ENCODE measurements at places on chromosomes 2 and 18. TPM values are rescaled to one million over a fixed set of nuclear protein-coding genes. Genes with fewer than 3 reads are reported as not detected.

GRCh38 chr2:201960305-201960704 is 73.3 kb upstream of the FZD7 start:
- H3K36me3 ChIP-seq = no peaks in the 10 kb centered on the region
- no peak for DNase-seq
- H3K4me3 ChIP-seq = no peak overlapping the region
- no peak overlapping the region for H3K27ac ChIP-seq

DNA sequence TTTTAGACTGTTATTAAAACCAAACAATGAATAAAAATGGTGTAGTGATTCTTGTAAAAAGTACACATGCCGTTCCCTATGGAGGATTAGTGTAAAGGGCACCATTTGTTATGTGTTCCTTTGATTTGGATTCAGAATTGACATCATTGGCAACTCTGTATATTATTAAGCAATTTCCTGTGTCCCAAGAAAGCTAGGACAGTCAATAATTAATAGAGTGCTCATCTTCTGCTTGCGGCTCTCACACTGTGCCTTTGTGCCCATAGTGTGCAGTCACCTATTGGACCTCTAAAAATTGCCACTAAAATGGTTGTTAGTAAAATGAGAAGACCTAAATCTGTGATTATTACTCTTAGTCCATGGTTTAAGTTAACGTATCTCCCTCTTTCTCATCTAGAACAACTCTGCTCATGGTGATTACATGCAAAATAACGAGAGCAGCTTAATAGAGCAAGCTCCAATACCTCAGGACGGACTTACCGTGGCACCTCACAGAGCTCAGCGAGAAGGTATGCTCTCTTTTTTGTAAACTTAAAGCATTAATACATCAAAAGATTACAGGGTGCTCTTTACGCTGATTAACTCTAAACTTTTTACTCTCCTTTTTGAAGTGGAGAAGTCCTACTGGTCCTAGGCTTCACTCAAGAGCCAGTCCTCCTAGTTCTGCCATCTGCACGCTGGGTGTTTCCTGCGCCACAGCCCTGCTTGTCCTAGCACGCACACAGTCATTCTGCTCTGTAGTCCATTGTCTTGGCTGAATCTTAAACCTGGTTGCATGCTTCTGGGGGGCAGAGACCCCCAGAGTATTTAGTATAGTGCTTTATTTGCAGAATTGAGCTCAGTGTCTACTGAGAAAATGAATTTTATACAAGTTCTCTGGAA is 16.7 kb downstream of the ZCCHC2 start:
- no peaks in the 10 kb centered on the region for H3K27me3 ChIP-seq
- H3K4me1 ChIP-seq = peaks cover 55% of the 10 kb centered on the region
- no peak for DNase-seq
- no peak overlapping the region for H3K4me3 ChIP-seq
- peaks cover 44% of the 10 kb centered on the region for H3K36me3 ChIP-seq

- no peaks in the 10 kb centered on the region for H3K36me3 ChIP-seq
- no peaks in the 10 kb centered on the region for H3K27me3 ChIP-seq
- no peak for DNase-seq
- H3K4me3 ChIP-seq = no peak overlapping the region
Measured at GRCh38 chr18:60656553-60656952, 284.0 kb upstream of the MC4R start.

DNA sequence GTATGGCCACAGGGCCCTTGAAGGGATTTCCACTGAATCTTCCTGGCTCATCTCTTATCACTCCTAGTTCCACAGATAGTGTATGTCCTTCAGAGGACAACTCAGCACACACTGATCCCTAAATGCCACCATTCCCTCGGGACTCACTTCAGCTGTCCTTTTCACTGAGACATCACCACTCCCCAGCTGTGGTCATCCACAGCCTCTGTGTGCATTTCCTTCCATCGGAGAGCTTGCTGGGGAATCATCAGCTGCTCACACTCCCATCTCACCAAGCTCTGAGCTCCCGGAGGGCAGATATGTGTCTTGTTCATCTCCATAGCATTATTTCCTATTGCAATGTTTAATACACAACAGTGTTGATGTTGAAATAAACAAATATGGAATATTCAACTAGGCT is 759.5 kb downstream of the RNF144A start:
- no peaks in the 10 kb centered on the region for H3K36me3 ChIP-seq
- H3K4me1 ChIP-seq = peaks cover 2% of the 10 kb centered on the region
- no peak overlapping the region for H3K27ac ChIP-seq
- peaks cover 10% of the 10 kb centered on the region for H3K27me3 ChIP-seq
- no peak for DNase-seq
- H3K4me3 ChIP-seq = no peak overlapping the region

GRCh38 chr2:173286153-173286809 is 68.4 kb upstream of the CDCA7 start:
- H3K4me1 ChIP-seq = no peaks in the 10 kb centered on the region
- DNase-seq = no peak
- no peak overlapping the region for H3K27ac ChIP-seq
- no peaks in the 10 kb centered on the region for H3K36me3 ChIP-seq

GRCh38 chr18:73785300-73785699 is 362.3 kb downstream of the FBXO15 start:
- H3K27me3 ChIP-seq = no peaks in the 10 kb centered on the region
- no peaks in the 10 kb centered on the region for H3K4me1 ChIP-seq
- no peak for DNase-seq
- no peaks in the 10 kb centered on the region for H3K36me3 ChIP-seq
- no peak overlapping the region for H3K27ac ChIP-seq

DNA sequence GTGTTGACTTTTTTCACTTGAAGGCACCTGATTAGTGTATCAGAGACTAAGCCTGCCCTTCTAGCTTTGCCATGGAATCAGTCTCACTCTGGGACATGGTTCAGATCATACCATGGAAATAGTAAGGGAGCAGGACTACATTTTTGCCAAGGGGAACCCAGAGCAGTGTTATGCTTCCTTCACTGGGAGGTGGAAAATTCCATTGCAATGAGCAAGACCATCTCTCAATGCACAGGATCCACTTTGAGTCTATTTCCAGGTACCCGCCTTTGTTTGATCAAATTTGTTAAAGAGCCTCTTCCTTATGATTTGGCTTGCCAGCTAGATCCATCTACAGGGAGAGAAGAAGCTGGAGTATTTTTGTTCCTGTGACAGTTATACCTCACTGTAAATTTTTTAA is 395.8 kb downstream of the MTX2 start:
- H3K27ac ChIP-seq = no peak overlapping the region
- peaks cover 45% of the 10 kb centered on the region for H3K27me3 ChIP-seq
- DNase-seq = no peak
- H3K36me3 ChIP-seq = no peaks in the 10 kb centered on the region
- H3K4me3 ChIP-seq = no peak overlapping the region

GRCh38 chr2:29561181-29561580 is 360.2 kb downstream of the ALK start:
- no peaks in the 10 kb centered on the region for H3K4me1 ChIP-seq
- no peak for DNase-seq
- H3K4me3 ChIP-seq = no peak overlapping the region
- H3K27me3 ChIP-seq = peaks cover 9% of the 10 kb centered on the region
- H3K36me3 ChIP-seq = no peaks in the 10 kb centered on the region

- H3K27me3 ChIP-seq = no peaks in the 10 kb centered on the region
- DNase-seq = no peak
- H3K27ac ChIP-seq = no peak overlapping the region
Measured at GRCh38 chr2:177161741-177162460, 50.7 kb upstream of the HNRNPA3 start.

GRCh38 chr2:240291337-240292034 is 144.0 kb upstream of the GPC1 start:
- DNase-seq = no peak
- H3K4me3 ChIP-seq = no peak overlapping the region
- H3K27me3 ChIP-seq = no peaks in the 10 kb centered on the region
- no peak overlapping the region for H3K27ac ChIP-seq

DNA sequence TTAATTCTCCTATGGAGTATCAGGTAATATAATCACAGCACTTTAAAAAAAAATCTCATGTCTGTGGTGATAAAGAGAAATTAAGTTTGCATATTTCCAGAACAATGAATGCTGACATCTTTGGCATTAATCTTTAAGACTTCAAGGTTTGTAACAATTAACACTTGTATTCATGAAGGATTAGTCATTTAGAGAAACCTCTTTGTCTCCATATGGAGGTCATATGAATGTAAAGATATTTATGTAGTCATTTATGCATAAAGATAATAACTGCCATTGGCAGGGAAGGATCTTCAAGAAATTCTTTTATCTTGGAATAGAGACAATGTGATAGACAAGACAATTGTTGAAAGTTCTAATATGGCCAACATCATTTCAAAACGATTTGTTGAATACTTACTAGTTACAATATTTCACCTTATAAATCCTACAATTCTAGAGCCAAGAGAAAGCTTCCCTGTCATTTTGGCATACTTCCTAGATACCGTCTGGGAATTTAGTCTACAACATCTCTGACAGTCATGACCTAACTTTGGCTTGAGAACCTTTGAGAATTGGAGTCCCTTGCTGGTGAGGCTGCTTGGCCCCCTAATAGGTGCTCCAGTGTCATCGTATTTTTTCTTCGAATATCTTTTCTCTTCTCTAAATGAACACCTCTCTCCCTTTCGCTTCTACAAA is 33.6 kb downstream of the RASGRP3 start:
- H3K4me3 ChIP-seq = no peak overlapping the region
- no peaks in the 10 kb centered on the region for H3K27me3 ChIP-seq
- no peak overlapping the region for H3K27ac ChIP-seq
- peaks cover 7% of the 10 kb centered on the region for H3K36me3 ChIP-seq
- no peak for DNase-seq

- no peak for DNase-seq
- no peak overlapping the region for H3K4me3 ChIP-seq
- H3K36me3 ChIP-seq = no peaks in the 10 kb centered on the region
- H3K27ac ChIP-seq = no peak overlapping the region
- H3K27me3 ChIP-seq = peaks cover 16% of the 10 kb centered on the region
Measured at GRCh38 chr2:230893338-230893737, 28.6 kb downstream of the ITM2C start.

STEAP3 gene
- total RNA-seq = 7.1 TPM

CFAP210 gene
- not detected for total RNA-seq

COL4A3 gene
- 4.4 TPM for total RNA-seq

IL1R2 gene
- total RNA-seq = 0.96 TPM

TXNDC2 gene
- total RNA-seq = not detected

LYG2 gene
- not detected for total RNA-seq

RNF152 gene
- 10.4 TPM for total RNA-seq

RAB6C gene
- 0.16 TPM for total RNA-seq

DSG3 gene
- total RNA-seq = not detected

CCDC74A gene
- 1.1 TPM for total RNA-seq

TFCP2L1 gene
- 0.14 TPM for total RNA-seq

RBMS1 gene
- 56.2 TPM for total RNA-seq

MSTN gene
- not detected for total RNA-seq

TTN gene
- total RNA-seq = 2,803 TPM

CDK15 gene
- total RNA-seq = 0.16 TPM

All from left ventricle myocardium inferior (tissue), 1 donor.